ENCODE measurements at places on chromosomes 5 and 9.

DNA sequence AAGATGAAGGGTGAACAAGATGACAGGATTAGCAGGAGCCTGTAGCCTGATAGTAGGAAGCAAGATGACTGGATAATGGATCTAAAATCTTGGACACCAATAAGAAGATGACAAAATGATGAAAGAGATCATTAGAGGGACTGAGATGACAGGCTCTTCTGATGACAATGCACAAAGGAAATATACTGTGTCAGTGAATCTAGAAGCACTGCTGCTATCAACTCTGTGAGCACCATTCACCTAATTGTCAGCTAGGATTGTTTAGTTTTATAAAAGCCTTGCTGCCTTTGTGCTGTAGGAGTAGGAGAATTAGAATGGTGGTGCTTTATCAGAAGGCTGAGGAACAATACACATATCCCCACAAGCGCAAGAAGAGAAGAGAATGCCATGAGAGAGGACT is 1127.8 kb downstream of the DTWD2 start:
- DNase-seq: no peak

GRCh38 chr9:125374443-125375309 is 113.0 kb downstream of the GAPVD1 start:
- peak; percentile 58 for DNase-seq

DNA sequence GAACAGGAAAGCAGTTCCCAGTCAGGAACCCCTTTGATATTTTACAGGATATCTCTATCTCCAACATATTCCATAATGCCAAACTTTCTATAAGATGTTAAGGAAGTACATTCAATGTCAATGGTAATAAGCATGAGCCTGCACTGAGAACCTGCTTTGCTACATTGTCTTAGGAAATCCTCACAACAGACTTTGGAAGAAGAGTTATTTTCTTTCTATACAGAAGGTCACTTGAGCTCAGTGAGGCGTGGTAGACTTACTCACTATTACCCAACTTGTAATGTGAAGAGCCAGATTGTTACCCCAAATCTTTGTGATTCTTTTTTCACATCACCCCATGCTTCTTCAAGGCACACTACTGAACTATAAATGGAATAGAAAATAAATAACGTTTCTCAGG is 435.9 kb downstream of the DNAH5 start:
- DNase-seq: no peak

DNA sequence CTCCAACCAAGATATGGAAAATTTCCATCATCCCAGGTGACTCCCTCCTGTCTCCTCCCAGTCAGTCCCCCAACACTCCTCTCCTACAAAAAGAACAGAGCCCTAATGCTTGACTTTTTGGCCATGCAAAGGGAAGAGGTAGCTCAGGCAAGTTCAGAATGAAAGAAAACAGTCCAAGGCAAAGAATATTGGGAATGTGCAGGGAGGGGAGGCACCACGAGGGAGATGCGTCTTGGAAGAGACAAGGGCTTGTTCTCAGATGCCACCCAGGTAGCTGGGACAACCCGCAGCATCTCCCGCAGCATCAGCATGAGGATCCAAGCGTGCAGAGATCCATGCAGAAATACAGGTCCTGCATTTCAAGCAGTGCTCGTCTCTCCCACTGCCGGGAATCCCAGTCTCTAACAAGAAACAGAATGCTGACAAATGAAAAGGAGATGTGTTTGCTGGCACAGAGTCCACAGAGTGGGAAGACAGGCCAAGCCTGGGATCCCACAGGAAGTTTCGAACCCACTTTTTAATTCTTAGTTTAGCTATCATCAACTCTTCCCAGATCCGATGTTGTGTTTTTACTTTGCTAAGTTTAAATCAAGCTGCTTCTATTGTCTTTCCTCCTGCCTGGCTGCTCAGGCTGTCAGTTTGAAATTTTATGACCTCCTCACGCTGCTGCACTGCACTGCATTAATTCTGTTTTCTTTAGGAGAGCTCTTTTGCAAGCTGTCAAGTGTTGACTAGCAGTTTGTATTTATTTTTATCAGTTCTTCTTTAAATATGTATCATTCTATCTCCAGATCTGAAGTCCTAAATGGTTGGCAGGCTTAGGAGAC is 86.8 kb upstream of the OSMR start:
- DNase-seq: no peak

DNA sequence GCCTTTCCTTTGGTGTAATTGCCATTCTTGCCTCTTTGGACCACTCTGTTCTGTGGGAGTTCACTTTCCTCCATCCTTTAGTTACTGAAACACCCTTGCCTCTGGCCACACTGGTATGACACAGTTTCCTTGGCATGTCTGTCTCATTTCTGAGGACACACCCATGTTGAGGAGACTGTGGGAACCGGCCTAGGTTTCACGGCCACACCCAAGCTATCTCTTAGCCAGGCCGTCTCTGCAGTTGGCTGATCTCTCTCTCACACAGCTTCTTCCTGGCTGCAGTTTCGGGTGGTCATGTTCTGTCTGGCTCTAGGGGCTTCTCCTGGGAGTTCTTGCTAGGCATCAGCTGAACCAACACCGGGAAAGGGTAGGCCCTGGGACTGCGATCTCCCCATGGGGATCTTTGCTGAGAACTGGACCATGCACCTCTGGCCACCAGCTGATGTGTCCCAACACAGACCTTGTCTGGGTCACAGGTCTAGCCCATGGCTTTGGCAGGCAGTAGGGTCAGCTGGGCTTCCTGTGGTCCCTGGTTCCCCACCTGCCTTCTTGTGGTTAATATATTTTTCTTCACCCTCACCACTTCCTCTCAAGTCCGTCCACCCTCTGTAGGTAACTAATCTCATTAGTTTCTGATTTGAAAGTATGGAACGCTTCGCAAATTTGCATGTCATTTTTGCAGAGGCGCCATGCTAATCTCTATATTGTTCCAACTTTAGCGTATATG is 24.9 kb downstream of the ARHGEF37 start:
- DNase-seq: no peak

GRCh38 chr9:137722481-137722880 is 103.7 kb downstream of the EHMT1 start:
- no peak for DNase-seq

- no peak for DNase-seq
Measured at GRCh38 chr5:53779541-53779981, 219.1 kb downstream of the NDUFS4 start.

DNA sequence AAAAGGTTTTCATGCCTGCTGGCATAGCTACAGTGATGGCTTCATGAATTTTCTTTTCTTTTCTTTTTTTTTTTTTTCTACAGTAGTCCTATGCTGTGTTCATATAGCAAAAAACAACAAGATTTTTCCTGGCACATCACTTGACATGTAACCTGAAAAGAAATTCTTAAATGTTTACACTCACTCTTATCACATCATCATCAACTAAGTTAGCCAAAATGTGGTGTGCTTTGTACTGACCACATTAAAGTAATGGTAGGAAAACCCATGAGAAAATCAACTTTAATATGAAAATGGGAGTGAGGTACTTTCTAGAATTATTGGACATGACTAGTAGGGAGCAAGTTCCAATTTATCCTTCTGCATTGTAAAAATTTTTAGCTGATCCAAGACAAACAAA is 146.7 kb downstream of the SSBP2 start:
- no peak for DNase-seq

DNA sequence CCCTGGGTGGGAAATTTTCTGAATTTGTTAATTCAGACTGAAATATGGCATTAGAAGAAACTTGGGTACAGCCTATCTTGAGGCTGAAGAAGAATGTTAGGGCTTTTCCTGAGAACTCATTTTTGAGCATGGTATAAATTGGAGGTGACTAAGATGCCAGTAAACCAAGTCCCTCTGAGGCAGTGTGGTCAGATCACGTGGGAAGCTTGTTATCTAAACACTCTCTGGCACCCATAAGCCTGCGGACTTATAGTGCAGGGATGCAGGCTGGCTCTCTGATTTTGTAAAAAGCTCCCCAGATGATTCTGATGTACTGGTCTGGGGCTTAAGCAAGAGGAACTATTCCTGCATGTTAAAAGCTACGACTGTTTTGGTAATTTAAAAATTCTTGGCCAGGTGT is 34.3 kb downstream of the MTMR12 start:
- DNase-seq: no peak

- DNase-seq: no peak
Measured at GRCh38 chr9:93907551-93908199, 47.5 kb downstream of the BARX1 start.

DNA sequence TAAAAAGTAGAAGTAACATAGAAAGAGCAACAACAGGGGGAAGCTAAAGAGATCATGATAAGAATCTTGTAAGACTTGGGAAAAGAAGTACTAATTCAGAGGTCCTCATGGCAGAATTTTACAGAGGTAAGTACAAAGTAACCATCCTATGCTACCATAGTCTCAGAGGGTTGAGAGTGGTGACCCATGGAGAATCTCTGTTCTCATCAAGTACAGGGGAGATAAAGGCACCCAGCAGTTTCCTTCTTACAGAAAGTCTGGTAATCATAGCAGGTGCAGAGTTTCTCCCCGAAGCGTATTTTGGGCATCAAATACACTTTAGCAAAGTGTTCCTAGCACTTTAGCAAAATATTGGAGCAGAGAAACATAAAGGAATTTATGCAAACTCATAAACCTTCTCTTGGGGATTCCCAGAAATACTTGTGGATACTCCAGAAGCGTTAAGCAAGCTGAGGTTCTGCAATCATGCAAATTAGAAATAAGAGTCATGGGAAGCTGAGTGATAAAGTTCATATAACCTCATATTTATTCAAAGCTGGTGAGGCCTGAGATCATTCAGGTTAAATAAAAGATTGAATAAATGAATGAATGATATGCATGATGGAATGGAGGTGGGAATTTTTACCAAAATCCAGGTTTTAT is 101.0 kb upstream of the SMC2 start:
- DNase-seq: no peak

DNA sequence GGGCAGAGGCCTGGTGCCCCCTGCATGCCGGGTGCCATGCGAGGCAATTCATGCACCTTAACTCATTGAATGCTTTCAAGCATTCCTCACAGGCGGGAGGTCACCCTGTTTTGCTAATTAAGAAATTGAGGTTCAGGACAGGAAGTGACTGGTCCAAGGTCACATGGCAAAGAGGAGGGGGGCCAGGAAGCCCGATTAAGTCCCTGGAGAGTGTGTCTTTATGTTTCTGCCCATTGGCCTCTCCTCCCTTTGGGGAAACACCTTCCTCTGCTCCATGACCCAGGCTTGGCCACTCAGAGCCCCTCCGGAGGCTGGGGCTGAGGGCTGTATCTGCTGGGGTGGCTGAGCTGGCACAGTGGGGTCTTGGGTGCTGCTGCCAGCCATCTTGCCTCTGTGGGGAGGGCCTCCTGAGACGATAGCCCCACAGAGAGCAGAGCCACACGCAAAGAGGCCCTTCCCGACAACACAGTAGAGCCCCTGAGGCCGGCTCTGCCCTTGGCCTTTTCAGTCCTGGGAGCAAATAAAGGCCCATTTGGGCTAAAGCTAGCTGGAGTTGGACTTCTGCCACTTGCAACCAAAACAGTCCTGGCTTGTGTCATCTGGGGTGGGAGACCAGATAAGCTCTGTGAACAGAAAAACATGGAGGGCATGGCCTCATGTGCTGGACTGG is 90.8 kb upstream of the NEURL1B start:
- no peak for DNase-seq

- no peak for DNase-seq
Measured at GRCh38 chr9:107816561-107817021, 327.0 kb upstream of the KLF4 start.

DNA sequence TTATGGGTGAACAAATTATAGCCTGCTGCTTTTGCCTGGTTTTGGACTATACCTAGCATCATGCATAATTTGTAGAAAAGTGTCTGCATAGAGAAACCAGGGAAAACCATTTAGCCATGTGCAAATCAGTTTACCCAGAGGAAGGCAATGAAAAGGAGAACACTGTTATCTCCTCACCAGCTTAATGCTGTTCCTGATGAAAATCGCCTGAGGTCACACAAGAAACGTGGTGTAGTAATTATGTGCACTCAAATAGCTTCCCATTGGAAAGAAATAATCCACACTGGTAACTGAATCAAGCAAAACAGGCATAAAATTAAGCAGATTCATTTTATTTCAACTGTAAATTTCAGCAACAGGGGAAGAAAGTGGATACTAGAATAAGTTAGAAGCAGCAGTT is 51.7 kb upstream of the FAM240B start:
- DNase-seq: no peak

DNA sequence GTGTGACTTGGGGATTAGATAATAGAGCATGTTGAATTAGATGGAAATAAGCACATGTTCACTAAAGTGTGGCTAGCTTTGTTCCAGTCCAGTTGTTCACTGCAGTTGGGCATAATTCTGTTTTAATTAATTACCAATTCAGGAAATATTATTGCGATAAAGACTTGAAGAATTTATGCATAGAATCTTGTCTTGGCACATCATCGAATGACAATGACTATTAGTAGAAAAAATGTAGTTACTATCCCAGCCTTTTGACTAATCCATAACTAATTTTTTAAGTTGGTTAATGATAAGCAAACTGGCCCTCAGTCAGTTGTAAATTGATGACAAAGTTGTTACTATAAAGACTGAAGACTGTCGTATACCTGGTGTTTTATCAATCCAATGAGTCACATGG is 10.5 kb downstream of the LNPEP start:
- DNase-seq: no peak

- no peak for DNase-seq
Measured at GRCh38 chr9:98885575-98886295, 58.0 kb upstream of the COL15A1 start.

DNA sequence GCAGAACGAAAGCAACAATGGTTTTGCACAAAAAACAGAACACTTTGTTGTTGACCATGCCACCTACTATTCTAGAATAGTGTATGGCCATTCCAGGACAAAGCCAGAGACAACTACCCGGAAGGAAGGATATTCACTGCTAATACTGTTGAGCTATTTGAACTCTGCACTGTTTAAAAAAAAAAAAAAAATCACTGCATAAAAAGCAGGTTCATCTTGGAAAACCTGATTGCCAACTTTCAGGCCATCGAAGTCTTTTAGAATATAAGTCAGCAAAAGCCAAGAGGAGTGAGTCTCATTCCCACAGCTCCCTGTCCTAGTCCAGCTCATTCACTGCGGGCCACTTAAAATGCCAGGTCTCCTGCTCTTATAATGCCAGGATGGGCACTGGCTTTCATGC is 4.0 kb downstream of the ENC1 start:
- DNase-seq: no peak

DNA sequence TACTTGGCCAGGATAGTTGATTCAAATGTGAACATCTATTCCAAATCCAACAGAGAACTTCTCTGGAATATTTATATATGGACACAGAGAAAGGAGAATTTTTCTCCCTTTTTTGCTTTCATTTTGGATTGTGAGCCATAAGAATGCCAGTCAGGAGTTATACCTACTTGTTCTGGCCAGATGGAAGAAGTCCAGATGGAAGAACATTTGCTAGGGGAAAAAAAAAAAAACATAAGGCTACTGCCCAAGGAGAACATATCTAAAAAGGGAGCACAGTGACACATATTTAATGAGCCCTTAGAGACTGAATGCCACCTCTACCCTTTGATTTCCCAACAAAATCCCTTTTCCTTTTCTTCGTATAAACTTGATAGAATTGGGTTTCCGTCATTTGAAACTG is 61.7 kb upstream of the PPP2R2B start:
- DNase-seq: no peak
